Muscle of back (tissue), 13 donors: ENCODE measurements at places on chromosomes 2 and 18. TPM values are rescaled to one million over a fixed set of nuclear protein-coding genes. Genes with fewer than 3 reads are reported as not detected.

DNA sequence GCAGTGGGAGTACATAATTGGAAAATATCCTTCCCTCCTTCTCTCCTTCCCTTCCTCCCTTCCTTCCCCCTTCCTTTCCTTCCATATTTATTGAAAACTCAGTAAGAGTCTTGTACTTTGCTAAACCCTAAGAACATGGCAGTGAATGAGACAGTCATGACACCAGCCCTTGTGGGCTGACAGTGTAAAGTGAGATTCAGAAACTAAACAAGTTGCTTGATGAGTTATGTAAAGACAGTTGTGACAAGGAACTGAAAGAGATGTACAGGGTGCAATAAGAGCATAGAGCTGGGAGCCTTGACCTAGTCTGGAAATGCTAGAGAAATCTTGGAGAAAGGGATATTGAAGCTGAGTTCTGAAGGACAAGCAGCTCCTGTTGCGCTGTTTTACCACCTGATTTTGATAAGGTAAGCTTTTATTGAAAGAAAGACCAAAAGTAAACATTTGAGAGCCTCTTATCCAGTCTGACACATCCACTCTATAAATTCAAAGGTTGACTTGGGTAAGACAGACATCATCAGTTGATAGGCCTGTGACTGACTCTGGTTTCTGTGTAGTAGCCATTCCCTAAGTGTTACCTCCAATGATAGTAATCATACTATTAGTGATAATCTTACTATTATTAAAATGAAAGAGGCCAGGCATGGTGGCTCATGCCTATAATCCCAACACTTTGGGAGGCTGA, 66.5 kb upstream of the SKOR2 start:
- DNase-seq, result no peak

DNA sequence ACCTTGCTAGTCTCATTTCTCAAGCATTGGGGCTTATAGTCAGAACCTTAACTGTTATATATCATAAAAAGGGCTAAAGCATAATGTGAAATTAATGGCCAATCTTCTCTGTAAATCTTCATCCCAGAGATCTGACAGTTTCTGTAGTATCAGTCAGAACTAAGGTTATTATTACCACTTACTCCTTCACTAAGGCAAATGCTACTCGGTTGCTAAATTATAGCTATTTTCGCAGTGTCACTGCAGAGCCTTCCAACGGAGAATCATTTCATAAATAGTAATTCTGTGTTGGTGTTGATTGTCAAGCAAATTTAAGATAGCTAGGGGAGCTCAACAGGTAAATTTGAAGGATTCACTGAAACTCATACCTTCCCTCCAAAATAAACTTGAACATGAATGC, 258.0 kb downstream of the METTL4 start:
- no peak for DNase-seq

DNA sequence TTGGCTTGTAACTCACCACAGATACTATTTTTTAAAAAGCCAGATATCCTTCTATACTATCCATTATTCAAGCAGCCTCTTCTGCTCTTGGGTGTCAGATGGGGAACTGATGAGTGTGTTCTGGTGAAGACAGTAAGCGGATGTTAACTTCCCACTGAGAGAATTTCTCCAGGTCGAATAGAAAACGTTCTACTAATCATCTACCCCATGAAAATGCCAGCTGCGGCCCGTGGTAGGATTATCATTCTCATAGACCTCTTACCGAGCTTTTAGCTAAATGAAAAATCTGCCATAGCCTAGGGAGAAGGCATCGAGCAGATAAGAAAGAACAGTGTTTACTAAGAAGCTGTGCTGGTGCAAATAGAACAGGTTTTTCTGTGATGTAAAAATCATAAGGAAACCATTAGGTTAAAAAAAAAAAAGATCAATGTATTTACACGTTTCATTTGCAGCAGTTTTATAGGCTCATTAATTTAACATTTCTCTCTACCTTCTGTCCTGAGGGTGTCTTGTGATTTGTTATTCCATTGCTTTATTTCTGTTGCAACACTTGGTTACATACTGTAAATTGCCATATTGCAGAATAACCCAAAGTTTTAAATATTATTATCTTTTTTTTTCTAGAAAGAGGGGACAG, 1521.5 kb upstream of the ZEB2 start:
- DNase-seq, result no peak

- no peak for DNase-seq
Observed at GRCh38 chr2:42663828-42664227, 95.4 kb downstream of the MTA3 start.

SMPD4 gene
- polyA plus RNA-seq, result 30.2 TPM

GRCh38 chr2:61158356-61158955, 3.5 kb upstream of the C2orf74 start:
- no peak for DNase-seq

- DNase-seq, result peak; percentile 76
Observed at GRCh38 chr2:110946902-110947301, 173.8 kb upstream of the BCL2L11 start.

GRCh38 chr18:13232971-13233786, 14.6 kb downstream of the LDLRAD4 start:
- no peak for DNase-seq
